Memory B cell (primary cell): ENCODE measurements at places on chromosomes 16 and 17.

- no peak for DNase-seq
Measured at GRCh38 chr16:87968541-87968940, 17.3 kb downstream of the BANP start.

DNA sequence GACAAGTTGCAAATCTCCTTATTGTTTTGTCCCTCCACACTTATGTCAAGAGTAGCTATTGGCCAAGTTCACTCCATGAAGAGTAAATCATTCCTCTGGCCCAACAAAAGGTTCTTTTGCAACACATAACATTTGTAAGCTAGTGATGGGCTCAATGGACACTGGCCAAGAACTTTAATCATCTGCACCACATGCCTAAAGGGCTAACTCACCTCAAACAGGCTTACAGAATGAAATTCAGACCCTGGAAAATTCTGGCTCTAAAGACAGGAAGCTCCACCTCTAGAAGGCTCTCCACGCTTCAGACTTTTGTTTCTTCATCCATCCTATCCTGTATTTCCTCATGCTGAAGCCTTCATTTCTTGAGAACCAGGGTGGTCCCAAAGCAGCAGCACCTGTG lies 10.9 kb upstream of the ANKFN1 start:
- DNase-seq: no peak

DNA sequence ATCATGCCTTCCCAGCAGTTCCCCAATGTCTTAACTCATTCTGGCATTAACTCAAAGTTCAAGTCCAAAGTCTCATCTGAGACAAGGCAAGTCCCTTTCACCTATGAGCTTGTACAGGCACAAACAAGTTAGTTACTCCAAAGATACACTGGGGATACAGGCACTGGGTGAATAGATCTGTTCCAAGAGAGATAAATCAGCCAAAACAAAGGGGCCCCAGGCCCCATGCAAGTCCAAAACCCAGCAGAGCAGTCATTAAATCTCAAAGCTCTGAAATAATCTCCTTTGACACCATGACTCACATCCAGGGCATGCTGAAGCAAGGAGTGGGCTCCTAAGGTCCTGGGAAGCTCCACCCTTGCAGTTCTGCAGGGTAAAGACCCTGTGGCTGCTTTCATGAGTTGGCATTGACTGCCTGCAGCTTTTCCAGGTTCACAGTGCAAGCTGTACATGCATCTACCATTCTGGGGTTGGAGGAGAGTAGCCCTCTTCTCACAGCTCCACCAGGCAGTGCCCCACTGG lies 332.2 kb upstream of the KIF2B start:
- no peak for DNase-seq

- no peak for DNase-seq
Measured at GRCh38 chr16:15510992-15511391, 76.6 kb downstream of the BMERB1 start.
